ENCODE measurements at places on chromosomes 12 and 14. TPM values are rescaled to one million over a fixed set of nuclear protein-coding genes. Genes with fewer than 3 reads are reported as not detected.

Gene PCBP2
- total RNA-seq, result 105 TPM

Gene PPP1R36
- total RNA-seq, result 0.14 TPM

Gene COQ5
- total RNA-seq, result 22.2 TPM

Gene RASSF9
- 3.5 TPM for total RNA-seq

Gene ERO1A
- total RNA-seq, result 110 TPM

Gene ESYT1
- 152 TPM for total RNA-seq

Gene SAV1
- total RNA-seq, result 16.9 TPM

Gene ENDOU
- 3.4 TPM for total RNA-seq

Gene MLF2
- 348 TPM for total RNA-seq

Gene MRPL42
- total RNA-seq, result 61.9 TPM

Gene CLEC4C
- not detected for total RNA-seq

Gene LRRC43
- total RNA-seq, result not detected

Gene RERG
- 0.28 TPM for total RNA-seq

Gene TAS2R19
- 0.65 TPM for total RNA-seq

Gene SRGAP1
- 6.0 TPM for total RNA-seq

Gene PZP
- total RNA-seq, result not detected

Gene GRIN2B
- under 0.01 TPM for total RNA-seq

Gene KRT74
- total RNA-seq, result 0.33 TPM

Gene TAS2R46
- not detected for total RNA-seq

Measured in airway epithelial cell (primary cell).